HT1080 (cell line): ENCODE measurements at places on chromosomes 13 and 19.

DNA sequence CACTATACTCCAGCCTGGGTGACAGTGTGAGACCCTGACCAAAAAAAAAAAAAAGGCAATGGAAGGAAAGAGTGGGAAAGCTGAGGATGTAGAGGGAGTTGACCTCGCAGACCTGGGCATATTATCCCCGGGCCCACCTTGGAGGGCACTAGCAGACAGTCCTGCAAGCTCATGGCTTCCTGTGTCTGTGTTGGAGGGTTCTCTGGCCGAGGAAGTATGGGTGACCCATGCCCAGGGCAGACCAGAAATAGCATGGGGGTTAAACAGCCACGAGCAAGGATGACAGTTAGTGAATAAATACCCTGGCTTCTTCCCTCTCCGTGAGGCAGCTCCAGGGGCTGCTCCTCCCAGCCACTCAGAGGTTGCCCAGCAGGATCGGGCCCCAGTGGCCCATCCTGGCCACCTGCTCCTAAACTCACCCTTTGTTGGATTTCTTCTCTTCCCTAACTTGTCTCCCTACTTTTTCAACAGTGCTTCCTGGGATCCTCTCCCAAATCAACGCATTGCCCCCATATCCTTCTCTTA lies 485.8 kb downstream of the ZNF536 start:
- no peak for DNase-seq

DNA sequence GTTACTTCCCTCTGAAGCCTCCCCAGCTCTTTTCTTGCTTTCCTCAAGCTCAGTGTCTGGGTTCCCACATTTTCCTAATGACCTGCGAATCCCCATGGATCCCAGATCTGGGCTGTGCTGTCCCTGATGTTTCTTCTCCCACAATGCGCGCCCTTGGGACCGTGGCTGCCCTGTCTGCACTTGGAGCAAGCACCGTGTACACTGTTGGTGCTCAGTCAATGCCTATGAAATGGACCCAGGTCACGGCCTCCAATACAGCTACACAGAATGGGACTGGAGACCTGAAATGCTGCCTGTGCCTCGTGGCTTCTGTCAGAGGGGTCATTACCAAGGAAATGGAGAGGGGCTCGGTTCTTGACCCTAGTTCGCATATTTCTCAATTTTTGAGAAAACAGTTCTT lies 160.1 kb upstream of the SOX1 start:
- no peak for DNase-seq

- DNase-seq, result no peak
Measured at GRCh38 chr13:80336776-80337287, 4.1 kb downstream of the SPRY2 start.

DNA sequence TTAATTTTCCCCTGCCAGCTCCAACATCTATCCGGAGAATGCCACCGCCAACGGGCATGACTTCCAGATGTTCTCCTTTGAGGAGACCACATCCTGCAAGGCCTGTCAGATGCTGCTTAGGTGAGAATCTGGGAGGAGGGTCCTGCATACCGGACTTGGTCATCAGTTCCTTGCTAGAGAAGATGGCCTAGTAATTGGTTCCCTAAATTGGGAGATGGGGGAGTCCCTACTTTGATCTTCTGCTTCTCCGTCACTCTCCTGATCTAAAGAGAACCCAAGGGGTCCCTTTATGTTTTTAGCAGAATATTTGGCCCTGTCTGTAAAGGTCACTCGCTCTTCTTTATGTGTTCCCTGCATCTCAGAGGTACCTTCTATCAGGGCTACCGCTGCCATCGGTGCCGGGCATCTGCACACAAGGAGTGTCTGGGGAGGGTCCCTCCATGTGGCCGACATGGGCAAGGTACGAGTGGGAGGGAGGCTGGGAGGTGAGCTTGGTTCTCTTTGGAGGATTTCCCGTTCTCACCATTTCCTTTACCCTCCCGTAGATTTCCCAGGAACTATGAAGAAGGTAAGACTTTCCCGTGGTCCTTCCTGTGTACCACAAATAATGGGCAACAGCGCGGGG lies 54.1 kb upstream of the ADGRE1 start:
- no peak for DNase-seq

DNA sequence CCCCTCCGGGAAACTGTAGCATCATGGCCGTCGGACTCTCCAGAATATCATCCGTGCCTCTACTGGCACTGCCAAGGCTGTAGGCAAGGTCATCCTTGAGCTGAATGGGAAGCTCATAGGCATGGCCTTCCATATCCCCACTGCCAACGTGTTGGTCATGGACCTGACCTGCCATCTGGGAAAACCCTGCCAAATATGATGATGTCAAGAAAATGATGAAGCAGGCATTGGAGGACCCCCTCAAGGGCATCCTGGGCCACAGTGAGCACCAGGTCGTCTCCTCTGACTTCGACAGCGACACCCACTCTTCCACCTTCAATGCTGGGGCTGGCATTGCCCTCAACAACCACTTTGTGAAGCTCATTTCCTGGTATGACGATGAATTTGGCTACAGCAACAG lies 41.9 kb upstream of the CALM3 start:
- DNase-seq, result no peak

DNA sequence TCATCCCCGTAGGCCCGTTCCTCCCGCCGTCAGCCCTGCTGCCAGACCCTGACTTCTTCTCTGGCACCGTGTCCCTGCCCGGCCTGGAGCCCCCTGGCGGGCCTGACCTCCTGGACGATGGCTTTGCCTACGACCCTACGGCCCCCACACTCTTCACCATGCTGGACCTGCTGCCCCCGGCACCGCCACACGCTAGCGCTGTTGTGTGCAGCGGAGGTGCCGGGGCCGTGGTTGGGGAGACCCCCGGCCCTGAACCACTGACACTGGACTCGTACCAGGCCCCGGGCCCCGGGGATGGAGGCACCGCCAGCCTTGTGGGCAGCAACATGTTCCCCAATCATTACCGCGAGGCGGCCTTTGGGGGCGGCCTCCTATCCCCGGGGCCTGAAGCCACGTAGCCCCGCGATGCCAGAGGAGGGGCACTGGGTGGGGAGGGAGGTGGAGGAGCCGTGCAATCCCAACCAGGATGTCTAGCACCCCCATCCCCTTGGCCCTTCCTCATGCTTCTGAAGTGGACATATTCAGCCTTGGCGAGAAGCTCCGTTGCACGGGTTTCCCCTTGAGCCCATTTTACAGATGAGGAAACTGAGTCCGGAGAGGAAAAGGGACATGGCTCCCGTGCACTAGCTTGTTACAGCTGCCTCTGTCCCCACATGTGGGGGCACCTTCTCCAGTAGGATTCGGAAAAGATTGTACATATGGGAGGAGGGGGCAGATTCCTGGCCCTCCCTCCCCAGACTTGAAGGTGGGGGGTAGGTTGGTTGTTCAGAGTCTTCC lies 1.3 kb upstream of the CLASRP start:
- DNase-seq, result no peak

DNA sequence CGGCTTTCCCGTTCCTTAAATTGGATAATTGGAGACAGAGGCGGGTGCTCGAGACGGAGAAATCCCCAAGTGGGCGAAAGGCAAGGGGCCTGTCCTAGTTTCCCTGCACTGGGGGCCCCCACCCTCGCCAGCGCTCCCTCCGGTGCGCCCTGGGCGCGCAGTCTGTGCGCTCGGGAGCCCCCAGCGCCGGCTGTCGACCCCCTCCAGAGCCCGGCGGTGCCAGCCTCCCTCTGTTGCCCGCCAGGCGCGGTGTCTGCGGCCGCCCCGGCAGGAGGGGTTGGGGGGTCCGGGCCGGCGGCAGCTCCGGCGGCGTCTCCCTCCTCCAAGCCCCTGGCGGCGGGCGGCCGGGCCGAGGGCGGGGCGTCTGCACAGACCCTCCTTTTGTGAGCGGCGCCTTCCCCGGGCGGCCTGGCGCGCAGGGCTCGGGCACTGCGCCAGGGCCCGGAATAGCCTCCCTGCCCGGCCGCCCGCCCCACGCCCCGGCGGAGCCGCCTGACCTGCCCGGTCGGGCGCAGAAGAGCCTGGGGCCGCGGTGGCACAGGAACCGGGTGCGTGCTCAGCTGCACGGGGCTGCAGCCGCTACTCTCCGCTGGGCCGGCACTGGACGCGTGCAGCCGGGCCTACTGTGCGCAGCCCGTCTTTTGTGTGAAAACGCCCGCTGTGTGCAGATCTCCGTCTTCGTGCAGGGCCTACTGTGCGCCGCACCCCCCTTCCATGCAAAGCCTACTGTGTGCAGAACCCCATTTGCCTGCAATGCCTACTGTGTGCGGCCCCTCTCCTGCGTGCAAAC lies 13.2 kb downstream of the GADD45B start:
- no peak for DNase-seq

DNA sequence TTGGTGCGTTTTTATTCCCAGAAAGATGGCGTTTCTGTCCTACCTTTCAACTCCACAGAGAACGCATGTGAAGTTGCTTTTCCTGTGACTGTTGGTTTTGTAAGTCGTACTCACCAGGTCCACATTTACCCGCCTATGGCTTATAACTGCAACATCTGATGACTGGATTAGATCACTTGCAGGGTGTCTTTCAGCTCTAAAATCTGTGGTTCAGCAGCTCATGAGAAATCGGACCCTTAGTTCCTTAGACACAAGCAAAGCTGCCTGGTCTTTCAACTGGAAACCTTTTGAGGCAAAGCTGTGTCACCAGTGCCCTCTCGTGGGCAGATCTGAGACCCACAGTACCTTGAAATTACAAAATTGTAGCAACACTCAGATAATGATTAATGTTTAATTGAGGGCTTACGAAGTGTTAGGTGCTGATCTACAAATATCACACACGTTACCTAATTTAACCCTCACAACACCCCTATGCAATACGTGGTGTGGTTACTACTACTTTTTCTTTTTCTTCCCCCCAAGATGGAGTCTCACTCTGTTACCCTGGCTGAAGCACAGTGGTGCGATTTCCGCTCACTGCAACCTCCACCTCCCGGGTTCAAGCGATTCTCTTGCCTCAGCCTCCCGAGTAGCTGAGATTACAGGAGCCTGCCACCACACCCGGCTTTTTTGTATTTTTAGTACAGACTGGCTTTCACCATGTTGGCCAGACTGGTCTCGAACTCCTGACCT lies 65.4 kb downstream of the RUBCNL start:
- peak; percentile 48 for DNase-seq

DNA sequence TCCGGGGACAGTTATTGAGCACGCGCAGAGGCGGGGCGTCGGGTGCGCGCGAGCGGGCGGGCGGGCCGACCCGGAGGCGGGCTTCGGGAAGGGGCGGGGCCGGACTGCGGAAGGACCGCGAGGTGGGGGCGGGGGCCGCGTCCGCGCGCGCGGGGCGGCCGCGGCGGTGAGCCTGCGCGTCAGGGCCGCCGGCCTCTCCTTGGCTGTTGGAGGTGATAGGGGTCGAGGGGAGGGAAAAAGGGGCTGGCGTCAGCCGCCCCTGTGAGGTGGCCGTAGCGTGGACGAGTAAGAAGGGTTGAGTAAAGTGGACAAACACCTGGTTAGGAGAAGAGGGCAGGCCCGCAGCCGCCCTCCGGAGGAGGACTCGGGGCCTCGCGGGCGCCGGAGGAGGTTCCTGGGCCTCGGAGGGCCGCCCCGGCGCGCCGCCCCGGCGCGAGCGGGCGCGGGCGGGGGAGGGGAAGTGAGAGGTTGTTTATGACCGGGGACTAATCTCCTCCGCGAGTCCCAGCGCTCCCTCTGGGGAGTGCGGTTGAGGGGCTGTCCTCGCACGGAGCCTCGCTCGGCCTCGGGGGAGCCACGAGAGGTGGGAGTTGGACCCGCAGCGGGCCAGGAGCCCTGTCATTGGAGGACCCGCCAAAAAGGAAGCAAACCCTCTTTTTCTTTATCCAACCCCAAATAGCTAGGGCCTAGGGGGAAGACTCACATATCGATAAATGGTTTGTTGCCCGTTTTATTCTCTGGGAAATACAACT lies 547 bp upstream of the INTS6 start:
- DNase-seq, result peak; percentile 81

GRCh38 chr19:16473875-16474392 lies 2.2 kb upstream of the EPS15L1 start:
- no peak for DNase-seq

GRCh38 chr13:97544031-97544765 lies 110.2 kb downstream of the RAP2A start:
- DNase-seq, result no peak

DNA sequence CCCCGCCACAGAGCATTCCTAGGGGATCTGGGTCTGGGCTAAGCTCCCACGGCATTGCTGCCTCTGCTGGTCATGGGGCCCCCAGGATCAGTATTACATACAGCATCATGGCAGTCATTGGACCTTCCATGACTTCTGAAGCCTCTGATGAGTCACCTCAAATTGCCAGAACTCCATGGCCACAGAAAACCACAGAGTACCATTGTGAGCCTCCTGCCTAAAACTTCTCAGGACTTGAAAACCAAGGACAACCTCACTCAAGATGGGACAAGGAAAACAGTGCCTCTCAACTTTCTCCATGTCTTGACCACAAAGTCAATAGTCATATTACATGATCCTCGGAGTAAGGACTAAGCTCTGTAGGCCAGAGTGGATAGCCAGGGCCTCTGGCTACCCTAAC lies 306.0 kb downstream of the GPC5 start:
- peak; percentile 74 for DNase-seq
